ENCODE measurements at places on chromosomes 7 and 10.

DNA sequence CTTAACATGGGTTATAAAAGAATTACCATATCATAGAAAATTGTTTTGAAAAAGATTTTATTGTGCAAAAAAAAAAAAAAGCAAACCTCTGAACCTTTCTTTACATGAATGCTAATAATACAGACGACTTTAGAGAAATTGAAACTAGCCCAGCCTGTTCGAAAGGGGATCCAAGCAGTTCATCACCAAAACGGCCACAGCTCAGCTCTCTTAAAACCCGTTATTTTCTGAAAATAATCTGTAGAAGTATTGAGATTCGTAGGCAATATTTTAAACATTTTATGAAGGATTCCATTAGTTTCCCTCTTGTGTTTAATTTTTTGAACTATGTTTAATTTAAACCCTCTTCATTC, 9.9 kb upstream of the GSAP start:
- DNase-seq: no peak

- peak; percentile 14 for DNase-seq
Observed at GRCh38 chr7:48438206-48438605, 266.9 kb downstream of the ABCA13 start.

GRCh38 chr10:78706726-78707540, 361.8 kb upstream of the ZMIZ1 start:
- DNase-seq: no peak

GRCh38 chr10:80122110-80122710, 10.3 kb upstream of the PLAC9 start:
- no peak for DNase-seq

DNA sequence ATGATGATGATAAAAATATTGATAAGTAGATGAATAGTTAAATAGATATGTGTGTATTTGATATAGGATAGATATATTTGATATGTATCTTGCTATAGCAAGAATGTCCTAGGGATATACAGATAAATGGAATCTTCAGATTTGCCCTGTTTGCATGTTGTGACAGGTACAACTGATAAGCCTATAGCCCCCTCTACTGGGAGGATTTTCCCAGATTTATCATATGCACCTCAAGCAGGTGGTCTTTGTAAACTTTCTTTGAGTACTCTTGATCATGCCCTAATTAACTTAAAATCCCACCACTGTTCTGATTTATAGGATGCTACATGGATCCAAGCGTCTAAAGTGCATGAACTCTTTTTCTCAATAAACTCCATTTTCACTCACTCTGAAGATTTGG, 1050.7 kb downstream of the SORCS3 start:
- DNase-seq: no peak

GRCh38 chr10:42930516-42931192, 146.2 kb upstream of the RET start:
- DNase-seq: no peak
